ENCODE measurements at places on chromosomes 2 and 18.

DNA sequence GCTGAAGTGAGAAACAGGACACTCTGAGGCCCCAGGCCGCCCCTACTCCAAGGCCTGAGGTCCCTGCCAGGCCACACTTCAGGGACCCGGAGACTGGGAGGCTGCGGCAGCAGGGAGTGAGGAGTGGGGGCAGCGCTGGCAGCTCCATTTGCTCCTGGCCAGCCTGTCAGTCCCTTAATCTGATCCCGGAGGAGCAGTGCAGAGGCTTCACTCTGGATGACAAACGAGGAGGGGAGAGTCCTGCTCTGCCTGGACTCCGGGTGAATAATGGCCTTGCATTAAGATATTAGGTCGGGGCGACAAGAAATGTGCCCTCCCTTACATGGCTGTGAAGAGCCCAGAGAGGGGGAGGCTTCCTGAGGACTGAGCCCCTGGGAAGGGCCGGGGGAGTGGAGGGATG lies 14.3 kb upstream of the PRSS56 start:
- no peak for DNase-seq

- no peak for DNase-seq
These were observed 24.0 kb upstream of the B3GNT7 start for GRCh38 chr2:231371430-231372054.

GRCh38 chr18:78662879-78663278 lies 316.7 kb upstream of the SALL3 start:
- DNase-seq = no peak

GRCh38 chr2:173307293-173307692 lies 47.4 kb upstream of the CDCA7 start:
- peak; percentile 50 for DNase-seq

DNA sequence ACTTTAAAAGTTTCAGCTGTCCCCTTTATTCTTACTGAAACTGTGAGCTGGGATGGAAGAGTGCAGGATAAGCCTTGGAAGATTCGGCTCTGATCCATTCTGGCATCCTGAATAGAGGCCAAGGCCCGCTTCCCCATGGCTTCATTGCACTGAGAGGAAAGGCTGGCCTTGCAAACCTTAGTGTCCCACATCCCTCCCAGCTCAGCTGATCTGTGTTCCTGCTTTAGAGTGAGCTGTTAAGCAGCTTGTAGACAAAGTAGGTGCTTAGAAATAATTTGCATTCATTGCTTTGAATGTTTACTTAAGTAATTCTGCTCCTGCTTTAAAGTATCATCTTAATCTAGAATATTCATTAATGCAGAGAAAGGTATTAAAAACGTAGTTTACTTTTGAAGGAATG lies 169.6 kb upstream of the BOD1L2 start:
- no peak for DNase-seq

DNA sequence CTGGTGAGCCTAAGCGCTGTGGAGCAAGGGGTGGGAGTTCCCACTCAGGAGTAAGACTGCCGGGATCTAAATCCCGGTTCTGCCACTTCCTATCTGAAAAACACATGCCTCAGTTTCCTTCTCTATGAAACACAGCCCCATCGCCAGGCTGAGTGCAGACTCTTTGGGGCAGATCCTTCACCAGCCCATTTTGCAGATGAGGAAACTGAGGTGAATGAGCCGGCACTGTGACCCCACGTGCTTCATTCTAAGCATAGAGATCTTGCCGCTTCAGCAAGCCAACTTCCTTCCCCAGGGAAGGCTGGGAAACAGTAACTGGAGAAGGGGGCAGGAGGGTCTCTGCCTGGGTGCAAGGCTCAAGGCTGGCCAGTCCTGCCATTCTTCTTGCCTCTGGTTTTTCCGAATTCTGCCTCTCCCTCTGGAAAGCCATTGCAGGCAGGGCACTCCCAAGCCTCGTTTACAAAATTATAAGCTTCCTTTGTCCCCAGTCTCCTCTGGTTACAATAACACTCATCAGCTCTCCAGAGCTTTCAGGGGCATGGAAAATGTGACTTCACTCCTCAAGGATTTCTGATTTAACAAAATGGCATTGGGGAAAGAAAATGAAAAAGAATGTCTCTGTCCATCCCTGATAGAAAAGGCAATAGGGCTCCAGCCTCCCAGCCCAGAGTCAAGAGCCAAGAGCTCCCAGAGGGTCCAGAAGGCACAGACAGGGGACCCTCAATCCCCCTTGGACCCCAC lies 249.2 kb downstream of the TNS1 start:
- DNase-seq = no peak

GRCh38 chr2:231780123-231780908 lies 766 bp downstream of the PDE6D start:
- DNase-seq = no peak

Measured in GM12878 (cell line).